GM13977 (cell line): ENCODE measurements at places on chromosomes 11 and 22.

DNA sequence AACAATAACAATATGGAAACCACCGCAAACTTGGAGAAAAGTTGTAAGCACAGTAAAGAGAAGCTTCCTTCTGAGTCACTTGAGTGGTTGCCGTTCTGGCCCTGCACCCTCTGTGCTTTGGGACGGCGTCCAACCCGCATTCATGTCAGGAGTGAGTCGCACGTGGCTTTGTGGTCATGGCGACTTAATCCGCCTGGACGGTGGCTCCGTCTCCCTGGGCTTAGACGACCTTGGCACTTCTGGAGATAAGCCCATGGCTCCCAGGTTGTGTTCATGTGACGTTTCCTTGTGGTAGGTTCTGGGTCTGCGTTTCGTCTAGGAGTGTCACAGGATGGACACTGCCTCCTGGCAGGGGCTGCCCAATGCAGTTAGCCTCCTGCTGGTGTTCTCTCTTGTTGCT lies 40.5 kb downstream of the TPCN2 start:
- DNase-seq = no peak

DNA sequence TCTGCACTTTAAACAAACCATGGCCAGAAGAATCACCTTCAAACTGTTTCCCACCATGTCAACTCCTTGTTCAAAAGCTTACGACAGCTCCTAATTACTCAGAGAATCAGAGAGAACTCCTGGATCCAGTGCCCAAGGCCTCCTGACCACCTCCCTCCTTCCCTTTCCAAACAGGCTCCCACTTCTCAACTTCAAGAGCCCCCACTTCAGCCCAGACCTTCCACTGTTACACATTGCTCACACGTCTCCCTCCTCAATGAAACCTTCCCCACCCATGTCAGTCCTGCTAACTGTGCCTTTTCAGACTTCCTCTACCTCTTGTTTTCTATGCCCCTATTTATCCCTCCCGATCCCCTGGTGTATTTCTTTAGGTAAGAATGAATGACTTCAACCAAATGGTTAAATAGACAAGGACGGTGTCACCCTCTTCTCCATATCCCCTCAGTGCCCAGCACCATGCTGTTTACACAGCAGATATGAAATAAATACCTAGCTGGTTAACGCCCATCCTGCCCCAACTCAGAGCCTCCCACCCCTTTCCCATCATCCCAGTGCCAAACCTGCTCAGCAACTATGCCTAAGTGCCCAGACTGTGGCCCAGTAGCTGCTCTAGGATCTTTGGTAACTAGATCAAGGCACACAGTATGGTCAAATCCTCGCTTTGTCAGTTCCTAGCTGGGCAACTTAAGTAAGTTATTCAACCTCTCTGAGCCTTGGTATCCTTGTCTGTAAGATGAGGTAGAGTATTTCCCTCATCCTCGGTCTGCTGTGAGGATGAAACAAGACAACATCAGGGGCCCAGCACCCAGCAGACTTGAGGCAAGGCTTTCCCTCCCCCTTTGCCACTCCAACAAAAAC lies 36.8 kb downstream of the PLEKHA7 start:
- DNase-seq = no peak

- DNase-seq = no peak
These were observed 103.8 kb downstream of the CEP164 start for GRCh38 chr11:117431436-117431835.

DNA sequence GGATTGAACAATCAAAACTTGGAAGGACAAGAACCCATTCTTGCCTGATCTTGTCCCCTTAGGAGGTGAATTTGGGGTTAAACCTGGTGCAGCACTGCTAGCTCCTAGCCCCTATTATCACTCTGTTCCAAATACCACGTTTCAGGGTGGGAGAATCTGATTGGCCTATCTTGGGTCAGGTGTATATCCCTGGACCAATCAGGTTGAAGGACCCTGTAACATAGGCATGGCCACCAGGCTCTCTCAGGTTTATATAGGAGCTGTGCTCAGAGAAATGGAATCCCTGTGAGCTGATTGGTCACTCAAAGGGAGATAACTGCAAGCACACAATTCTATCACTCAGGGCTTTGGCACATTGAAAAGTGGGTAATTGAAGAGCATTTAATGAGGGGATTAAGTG lies 26.6 kb upstream of the AMPD3 start:
- DNase-seq = no peak

DNA sequence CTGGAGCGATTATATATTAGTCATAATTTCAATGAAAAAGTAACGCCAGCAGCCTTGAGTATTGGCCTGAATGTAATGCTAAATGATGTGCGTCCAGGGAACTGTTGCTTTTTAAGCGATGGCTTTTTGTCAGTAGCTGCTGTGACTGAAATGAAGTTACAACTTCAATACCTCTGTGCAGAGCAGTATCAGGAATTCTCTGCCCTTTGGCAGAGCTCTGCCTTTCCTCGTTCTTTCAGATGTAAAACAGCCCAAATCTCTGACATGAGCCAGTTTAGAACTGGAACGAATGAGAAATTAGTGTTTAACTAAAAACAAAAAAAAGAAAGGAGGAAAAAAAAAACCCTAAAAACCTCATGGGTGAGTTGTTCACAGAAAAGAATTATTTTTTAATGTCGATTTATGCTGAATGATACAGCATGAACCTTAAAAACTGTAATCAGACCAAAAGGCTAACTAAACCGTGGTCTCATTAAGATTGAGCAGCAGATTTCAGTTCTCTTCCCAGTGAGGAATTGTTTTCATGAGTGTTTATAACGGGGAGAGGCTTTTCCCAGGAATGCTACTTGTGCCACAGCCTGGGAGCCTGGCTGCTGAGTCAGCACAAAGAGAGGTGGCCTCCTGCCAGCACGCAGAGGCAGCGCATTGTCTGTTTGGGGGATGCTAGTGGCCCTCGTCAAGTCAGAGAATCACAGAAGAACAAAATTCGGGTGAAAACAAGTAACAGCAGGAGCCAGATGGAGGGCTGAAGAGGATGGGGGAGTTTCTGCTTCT lies 146.2 kb upstream of the RASSF10 start:
- no peak for DNase-seq

GRCh38 chr11:80542704-80543103 lies 1101.9 kb upstream of the TENM4 start:
- DNase-seq = no peak

DNA sequence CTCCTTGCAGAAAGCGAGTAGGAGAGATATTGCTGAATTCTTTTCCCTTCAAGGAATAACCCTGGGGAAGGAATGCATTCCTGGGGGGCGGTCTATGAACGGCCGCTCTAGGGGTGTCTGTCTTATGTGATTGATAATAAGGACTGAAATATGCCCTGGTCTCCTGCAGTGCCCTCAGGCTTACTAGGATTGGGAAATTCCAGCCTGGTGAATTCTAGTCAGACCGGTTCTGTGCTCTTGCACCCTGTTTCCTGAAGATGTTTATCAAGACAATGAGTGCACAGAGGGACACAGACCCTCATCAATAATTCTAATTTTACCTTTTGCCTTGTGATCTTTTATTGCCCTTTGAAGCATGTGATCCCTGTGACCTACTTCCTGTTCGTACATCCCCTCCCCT lies 140.7 kb downstream of the LUZP2 start:
- no peak for DNase-seq

- no peak for DNase-seq
These were observed 59.7 kb upstream of the RASD2 start for GRCh38 chr22:35480627-35481550.

DNA sequence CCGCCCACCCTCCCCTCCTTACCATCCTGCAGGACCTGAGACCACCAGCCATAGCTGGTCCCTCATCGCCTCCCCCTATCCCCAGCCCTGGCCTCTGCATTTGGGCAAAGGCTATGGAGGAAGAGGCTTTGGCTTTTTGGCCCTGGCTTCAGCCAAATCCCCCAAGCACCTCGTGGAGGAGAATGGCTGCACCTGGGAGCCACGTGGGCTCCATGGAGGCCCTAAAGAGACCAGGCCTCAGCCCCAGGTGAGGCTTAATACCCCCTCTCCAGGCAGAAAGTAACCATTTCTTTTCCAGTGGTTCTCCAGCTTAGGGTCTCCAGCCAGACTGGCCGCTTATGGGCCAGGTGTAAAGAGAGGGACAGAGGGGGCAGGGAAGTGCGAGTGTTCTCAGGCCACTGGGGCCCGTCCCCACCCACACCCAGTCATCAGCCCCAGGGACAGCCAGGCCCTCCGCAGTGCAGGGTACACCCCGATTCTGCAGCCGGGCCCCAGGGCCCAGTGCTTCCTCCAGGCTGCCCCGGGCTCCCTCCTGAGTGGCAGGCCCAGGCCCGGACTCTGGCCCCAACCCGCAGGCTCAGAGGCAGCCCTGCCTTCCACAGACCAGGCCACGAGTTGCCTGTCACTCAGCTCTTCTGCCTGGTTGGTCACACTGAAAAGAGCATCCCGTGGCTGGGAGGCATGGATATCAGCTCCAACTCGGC lies 26.4 kb downstream of the CDKN1C start:
- DNase-seq = no peak

GRCh38 chr11:96329855-96330510 lies 13.0 kb downstream of the MAML2 start:
- DNase-seq = no peak

DNA sequence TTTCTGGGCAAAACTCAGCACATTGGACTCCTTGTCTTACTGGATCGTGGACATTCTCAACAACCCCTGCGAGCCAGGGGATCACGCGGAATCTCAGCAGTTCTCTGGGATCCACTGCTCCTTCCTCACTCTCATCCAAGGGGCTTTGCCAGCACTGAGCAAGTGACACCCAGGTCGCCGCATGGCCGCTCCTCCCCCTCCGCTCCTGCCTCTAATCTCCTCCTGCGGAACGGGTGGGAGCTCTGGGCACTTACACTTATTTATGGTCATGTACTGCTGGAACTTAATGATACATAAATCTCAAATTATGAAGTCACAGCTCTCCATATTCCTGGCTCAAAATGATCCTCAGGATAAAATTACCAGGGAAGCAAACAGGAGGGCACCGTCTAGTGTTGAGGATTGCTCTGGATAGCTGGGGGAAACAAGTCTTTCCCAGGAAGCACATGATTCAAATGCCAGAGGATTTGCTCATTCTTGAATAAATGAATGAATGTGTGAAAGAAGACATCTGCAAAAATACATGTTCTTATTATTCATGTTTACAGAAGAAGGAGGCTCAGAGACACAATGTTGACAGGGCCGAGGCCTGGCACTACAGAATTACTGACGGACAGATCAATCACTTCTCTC lies 1077.3 kb downstream of the TBC1D22A start:
- no peak for DNase-seq

DNA sequence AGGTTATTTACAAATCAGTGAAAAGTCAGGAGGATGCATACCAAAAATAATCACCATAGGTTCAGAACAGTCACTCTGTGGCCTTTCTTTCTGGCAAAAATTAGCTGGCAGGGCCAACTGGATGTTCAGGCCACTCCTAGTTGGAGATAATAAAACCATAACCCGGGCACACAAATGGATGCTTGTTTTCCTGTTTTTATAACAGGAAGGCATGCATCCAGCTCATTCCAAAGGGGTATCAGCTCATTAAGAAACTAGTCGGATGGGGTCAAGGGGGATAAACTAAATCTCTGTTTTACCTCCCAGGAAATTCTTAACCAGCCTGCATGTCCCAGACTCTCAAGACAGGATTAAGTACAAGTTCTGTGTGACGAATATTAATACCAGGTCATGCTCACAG lies 81.0 kb downstream of the FBXO7 start:
- no peak for DNase-seq

DNA sequence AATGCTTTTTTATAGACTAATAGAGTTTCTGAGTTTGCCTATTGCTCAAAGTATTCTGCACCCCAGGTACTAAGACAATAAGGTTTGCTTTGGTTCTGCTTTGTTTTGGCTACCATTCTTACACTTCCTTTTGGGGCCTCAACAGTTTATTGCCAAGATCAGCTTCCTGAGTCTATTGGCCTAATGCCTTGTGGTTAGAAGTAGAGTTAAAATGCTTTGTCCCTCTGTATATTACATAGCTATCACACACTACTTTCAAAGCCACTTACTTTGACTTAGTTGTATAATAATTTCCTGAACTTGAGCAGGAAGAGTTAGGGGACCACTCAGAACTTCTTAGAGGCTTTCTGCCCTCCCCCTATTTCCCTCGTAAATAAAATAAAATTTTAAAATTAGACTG lies 96.5 kb downstream of the DLG2 start:
- no peak for DNase-seq

GRCh38 chr11:8714622-8715225 lies 32.1 kb downstream of the RPL27A start:
- no peak for DNase-seq

GRCh38 chr11:104529906-104530305 lies 366.0 kb upstream of the PDGFD start:
- DNase-seq = no peak

GRCh38 chr11:45621588-45621987 lies 43.8 kb downstream of the CHST1 start:
- DNase-seq = no peak

- DNase-seq = peak; percentile 10
These were observed 6.9 kb downstream of the AP5B1 start for GRCh38 chr11:65773784-65774411.

DNA sequence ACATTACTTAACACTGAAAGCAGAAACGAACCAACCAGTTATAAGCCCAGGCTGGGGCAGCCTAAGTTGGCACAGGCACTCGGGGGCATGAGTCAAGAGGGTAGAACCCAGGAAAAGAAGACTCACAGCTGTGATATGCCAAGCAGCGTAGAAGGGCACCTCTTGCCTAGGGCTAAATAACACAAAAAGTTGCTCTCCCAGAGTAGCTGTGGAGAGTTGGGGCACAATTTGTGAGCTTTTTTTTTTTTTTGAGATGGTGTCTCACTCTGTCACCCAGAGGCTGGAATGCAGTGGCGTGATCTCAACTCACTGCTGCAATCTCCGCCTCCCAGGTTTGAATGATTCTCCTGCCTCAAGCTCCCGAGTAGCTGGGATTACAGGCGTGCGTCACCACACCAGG lies 8.8 kb downstream of the CLMP start:
- no peak for DNase-seq

DNA sequence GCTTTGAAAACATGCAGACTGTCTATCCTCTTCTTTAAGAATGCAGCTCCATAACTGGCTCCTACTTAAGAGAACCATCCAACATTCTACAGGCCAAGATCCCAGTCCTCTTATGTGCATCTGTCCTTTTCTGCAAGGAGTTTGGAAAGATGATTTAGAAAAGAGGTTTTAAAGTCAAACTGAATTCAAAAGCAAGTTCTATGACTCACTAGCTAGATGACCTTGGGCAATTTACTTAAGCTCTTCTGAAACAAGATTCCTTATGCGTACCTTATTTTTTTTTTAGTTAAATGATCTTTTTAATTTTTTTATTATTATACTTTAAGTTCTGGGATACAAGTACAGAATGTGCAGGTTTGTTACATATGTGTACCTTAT lies 29.2 kb downstream of the GUCY1A2 start:
- no peak for DNase-seq

GRCh38 chr11:112221274-112221835 lies 4.9 kb upstream of the PTS start:
- DNase-seq = no peak

GRCh38 chr11:77142091-77142975 lies 14.3 kb downstream of the MYO7A start:
- no peak for DNase-seq

DNA sequence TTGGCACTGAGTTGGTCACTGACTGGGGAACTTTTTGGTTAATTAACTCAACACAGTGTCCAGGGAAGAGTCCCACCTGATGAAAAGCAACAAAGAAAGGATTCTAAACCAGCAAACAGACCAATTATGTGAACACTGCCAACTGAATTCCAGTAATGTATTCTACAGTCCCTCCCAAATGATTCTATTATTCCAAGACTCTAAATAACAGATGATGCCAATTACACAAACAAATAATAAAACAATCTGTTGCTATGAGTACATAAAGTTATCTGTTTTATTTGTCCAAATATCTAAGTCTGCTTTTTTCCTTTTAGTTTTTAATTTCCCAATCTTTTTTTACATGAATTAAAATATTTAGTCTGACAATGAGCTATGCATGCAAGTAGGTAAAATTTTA lies 98.3 kb upstream of the TP53AIP1 start:
- no peak for DNase-seq
